ENCODE measurements at places on chromosomes 6 and 20.

DNA sequence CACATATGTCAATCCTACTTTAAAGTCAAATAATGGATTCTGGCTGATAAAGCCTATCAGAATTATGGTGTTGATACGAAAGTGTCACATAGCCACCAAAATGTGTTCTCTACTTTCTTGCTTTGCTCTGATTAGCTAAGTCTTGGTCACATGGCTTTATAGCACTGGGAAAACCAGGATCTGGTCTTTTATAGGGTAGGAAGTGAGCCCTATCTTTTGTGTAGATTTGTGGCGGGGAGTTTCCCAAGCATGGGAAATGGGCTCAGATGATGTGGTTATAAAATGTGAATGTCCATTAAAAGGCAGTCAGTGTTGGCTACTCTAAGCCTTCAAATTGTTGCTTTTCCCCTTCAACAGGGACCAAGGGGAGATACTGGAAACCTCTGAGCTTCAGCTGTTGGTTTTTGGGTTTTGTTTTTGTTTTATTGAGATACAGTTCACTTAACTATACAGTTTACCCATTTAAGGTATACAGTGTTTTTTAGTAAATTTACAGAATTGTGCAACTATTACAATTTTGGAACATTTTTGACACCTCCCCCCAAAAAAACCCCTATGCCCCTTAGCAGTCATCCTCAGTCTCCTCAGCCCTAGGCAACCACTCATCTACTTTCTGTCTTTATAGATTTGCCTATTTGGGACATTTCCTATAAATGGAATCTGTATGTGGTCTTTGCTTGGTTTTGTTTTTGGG, 12.2 kb downstream of the RRP36 start:
- DNase-seq = no peak

DNA sequence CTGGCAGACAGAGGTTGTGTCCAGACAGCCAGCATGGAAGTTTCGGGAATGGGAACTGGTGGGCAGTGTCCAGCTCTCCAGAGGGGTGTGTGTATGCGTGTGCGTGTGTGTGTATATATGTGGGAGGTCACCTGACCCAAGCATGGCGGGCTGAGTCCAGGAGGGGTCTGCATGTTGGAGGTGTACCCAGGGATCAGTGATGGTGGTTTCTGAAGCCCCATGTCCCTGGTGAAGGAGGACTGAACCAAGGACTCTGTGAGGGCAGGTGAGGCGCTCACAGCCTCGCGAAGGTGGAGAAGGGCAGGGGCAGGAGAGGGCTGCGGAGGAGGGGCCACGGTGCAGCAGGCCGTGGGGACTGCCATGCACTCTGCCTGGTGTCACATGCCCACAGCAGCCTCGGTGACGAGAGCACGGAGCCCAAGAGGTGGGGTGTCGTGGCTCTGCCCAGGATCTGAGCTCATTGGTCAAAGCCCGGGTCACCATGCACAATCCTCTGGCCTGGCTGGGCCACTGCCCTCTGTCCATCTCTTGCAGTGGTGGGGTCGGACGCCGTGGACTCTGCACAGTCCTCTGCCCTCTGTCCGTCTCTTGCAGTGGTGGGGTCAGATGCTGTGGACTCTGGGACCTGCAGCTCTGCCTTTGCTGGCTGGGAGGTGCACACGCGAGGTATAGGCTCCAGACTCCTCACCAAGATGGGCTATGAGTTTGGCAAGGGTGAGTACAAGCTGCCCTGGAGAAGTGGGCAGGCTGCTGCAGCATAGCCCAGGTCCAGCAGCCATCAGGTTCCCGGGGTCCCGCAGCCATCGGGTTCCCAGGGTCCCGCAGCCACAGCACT, 2.1 kb upstream of the LIME1 start:
- no peak for DNase-seq

DNA sequence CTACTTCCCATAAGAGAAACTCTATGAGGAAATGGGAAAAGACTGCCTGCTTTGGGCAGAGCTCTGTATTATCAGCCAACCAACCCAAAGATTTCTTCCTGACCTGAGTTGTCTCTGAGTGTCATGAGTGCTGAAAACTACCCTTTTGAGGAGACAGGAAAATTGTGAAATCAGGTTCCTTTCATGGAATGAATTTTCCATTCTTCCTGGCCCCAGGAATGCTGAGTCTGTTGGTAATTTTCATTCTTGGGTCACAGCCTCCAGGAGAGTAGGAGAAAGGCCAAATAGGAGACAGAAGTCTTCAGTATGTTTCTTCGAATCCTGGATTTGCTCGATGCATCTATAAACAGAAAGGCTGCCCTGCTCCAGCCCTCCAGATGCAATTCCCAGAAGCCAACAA, 53.6 kb downstream of the SCML4 start:
- no peak for DNase-seq

GRCh38 chr20:55928266-55928665, 77.1 kb downstream of the CBLN4 start:
- DNase-seq = no peak

DNA sequence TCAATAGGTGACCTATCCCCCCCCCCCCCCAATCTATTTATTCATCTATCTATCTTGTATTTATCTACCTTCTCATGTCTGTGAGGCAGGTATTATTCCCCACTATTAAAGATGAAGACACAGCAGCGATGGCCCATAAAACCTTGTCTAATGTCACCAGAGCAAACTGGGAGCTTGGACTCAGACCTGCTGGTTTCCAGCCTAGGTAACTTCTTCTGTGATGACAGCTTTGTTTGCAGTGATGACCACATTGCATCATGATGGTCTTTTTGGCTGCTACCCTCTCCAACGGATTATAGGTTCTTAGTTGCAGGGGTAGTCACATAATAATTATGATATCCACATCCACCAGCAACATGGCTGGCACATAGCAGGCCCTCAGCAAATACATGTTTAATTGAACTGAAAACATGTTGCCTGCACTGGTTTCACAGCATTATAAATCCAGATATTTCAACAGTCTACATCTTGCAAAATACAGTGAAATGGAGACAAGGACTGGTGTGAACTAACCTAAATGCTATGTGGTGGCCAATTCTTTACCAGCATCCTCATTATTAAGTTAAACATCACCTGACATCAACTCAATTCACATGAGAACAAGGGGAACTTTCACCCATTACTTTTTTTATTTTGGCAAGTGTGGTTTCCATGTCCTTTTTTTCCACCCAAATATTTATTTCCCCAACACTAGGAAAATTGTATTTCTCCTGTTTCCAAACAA, 712.5 kb upstream of the NRSN1 start:
- no peak for DNase-seq

GRCh38 chr6:72952808-72953630, 272.3 kb downstream of the KHDC1L start:
- no peak for DNase-seq

- DNase-seq = no peak
Observed at GRCh38 chr6:153424719-153425400, 293.8 kb upstream of the RGS17 start.

GRCh38 chr6:144989319-144990107, 704.4 kb downstream of the UTRN start:
- DNase-seq = no peak

DNA sequence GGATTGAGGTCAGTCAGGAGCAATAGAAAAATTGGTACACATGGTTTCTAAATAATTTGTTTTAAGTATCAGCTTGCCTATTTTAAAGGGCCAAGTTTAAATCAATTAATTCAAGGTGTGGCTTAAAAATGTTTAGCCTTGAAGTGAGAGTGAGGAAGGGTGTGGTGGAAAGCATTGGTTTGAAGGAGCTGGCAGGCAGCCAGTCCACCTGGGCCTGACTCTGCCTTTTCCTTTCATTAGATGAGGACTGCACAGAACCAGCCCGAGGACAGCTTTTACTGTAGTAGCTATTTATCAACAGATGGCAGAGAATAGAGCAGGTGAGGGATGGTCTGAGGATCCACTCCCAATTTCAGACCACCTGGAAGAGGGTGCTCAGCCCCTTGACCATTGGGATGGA, 42.4 kb downstream of the DHX35 start:
- DNase-seq = no peak

DNA sequence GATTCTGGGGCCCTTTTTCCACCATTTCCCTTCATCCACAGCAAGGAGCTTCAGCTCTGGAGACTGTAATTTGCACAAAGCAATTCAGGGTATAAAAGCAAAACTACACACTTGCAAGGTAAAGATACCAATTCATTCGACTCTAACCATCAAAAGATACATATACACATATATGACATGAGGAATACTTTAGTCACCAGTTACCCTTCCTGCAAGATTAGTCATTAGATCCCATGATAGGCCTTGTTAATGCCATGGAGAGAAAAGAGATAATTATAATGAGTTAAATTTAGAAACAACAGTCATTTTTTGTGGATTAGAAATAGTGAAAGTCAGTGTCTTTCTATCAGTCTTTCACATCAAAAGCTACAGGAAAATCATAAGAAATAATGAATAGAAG, 204.2 kb downstream of the KCNQ5 start:
- no peak for DNase-seq

GRCh38 chr6:131367206-131367873, 205.7 kb upstream of the ARG1 start:
- no peak for DNase-seq

- DNase-seq = no peak
Observed at GRCh38 chr6:11226005-11226404, 6.5 kb downstream of the NEDD9 start.

All from GF-D8 (cell line).